ENCODE measurements at places on chromosomes 6 and 20.

GRCh38 chr6:137873273-137873762, 6.3 kb downstream of the TNFAIP3 start:
- DNase-seq, result no peak

- no peak for DNase-seq
These were observed 12.8 kb downstream of the ZDHHC14 start for GRCh38 chr6:157393669-157394327.

- no peak for DNase-seq
These were observed 110.3 kb downstream of the CHD6 start for GRCh38 chr20:41507851-41508250.

- DNase-seq, result no peak
These were observed 71.5 kb upstream of the SSTR4 start for GRCh38 chr20:22963581-22963980.

DNA sequence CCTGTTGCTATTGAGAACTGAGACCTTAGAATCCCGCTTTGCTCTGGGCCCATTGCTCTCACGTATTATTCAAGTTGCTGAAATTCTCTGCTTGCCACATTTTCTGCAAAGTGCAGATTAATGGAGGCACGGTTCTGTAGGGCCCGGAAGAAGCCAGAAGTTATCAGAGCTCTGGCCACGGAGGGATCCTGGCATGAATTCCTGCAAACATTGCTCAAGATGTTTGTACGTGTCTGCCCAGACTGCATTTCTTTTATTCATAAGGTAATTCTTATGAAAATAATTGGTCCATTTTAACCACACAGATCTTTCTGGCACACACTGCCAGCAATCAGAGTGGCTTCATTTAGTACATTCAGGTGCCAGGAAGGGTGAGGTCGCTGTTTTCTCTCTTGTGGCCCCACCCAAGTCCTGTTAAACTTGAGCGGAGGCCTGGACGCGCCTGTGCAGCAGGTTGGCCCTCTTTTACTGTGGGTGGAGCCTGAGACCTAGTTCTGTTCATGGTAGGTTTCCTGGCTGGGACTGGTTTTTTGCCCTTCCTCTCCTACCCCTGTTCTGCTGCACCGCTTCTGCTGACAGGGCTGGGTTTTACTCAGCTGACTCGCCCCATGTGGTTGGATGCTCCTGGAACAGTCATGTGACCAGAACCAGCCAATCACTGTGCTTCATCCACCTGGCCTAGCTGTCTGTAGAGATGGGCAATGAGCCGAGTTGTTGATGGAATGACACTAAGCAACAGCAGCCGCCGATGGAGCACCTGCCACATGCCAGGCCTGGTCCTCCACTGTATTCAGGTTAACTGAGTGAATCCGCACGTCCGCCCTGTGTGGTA, 230.2 kb downstream of the CDH4 start:
- DNase-seq, result no peak

- no peak for DNase-seq
These were observed 455.9 kb upstream of the JARID2 start for GRCh38 chr6:14789996-14790395.

- DNase-seq, result no peak
These were observed 59.0 kb upstream of the FAM184A start for GRCh38 chr6:119137194-119138072.

DNA sequence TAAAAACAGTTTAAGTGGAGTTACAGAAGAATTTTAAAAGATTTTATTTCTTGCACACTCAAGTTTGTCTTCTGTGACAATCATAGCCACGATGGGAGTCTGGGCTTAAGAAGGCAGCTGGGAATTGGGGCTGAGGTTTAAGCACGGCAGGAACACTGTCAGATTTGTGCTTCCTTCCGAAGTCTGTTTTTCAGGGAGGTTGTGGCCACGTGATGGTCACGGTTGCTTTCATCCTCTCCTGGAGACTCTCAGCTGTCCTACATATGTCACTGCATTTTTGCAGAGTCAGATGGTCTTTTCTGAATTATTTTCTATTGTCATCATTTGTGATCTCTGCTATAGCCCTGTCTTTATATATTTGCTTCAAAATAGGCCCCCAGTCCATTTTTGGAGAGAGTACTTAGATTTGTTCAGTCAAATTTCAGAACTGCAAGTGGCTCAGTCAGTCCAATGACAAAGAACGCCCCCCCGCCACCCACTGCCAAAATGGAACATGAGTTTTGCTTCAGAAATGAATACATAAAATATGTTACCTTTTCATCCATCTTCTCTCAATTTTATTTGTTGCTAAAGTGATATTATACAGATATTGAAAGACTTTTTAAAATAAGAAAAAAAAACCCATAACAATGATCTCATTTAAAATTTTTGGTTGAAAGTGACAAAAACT, 111.8 kb upstream of the ZFP64 start:
- DNase-seq, result no peak

DNA sequence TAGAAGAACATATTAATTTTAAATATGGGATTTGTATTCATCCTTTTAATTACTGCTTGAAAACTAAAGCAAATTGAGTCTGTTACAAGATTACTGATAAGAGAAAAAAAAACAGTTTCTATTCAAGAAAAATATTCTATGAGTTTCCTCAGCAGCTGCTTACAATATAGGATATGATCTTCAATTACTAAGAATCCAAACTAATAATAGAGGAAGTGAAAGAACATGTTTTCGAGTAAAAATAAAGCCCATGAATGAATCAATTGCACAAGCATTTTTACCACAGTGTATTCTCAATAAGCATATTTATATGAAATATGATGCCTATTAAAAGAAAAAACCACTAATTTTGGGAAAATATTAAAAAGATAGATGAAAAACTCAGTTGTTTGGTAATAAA, 63.4 kb downstream of the AHI1 start:
- no peak for DNase-seq

DNA sequence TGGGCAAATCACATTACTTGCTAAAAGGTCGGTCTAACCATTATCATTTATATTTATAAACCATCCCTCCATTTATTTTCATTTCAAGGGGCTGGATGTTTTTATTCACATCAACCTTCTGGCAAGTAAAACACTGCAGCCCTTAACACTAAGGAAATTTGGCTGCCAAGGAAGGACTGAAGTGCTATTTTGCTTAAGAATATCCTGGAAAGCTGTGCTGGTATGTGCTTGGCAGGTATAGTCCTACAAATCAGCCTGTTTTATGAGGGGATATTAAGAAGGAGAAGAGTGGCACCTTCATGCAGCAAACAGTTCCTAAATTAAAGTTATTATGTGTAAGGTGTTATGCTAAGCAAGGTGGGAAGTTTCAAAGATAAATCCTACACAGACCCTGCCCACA, 9.8 kb downstream of the PHACTR2 start:
- no peak for DNase-seq

- peak; percentile 3 for DNase-seq
These were observed 121.4 kb upstream of the LY86 start for GRCh38 chr6:6466967-6467761.

DNA sequence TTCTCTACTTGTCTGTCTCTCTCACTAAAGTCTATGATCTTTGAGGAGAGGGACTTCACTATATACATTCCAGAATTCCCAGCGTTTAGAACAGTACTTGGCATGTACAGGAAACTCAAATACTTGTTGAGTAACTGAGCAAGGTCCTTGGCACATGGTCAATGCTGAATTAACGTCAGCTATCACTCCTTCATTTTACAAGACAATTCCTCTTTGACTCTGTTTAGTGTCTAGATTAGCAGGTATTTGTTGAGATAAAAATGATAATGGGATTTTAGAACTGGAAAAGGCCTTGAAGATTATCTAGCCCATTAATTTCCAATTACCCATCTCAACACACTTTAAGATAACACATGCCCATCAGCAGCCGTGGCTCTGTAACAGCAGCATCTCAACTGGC, 6.6 kb upstream of the GUCA1B start:
- no peak for DNase-seq

- DNase-seq, result no peak
These were observed 933 bp downstream of the KLHL31 start for GRCh38 chr6:53664623-53665022.

DNA sequence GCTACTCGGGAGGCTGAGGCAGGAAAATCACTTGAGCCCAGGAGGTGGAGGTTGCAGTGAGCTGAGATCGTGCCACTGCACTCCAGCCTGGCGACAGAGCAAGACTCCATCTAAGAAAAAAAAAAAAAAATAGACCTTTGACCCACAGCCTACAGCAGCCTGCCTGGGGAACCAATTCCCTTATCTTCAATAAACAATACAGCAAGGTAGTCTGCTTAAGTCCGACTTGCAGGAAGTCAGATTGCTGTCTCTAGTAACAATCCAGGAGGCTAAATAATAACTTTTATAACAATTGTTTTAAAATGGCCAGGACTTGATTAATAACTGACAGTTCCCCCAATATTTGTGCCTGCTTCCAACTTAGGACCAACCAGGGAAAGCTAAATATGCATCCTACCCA, 13.3 kb upstream of the HLA-DRA start:
- DNase-seq, result no peak

GRCh38 chr20:50099565-50099991, 13.4 kb downstream of the UBE2V1 start:
- DNase-seq, result no peak

DNA sequence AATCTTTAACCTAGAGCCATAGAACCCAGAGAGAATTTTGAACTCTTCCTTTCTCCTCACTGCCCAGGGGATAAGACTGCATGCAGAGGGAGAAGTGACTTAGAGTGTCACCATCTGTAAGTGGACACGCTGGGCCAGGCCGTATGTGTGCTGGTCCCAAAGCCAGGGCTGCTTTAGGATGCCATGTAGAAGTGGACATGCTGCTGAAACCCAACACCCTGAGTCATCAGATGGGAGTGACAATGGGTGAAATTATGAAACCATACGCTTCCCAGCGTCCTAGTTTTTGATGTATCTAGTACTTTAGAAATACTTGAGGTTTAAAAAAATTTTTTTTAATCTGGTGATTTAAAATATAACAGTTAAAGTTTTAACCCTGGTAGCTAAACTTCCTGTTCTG, 191.1 kb downstream of the FNDC1 start:
- DNase-seq, result no peak

DNA sequence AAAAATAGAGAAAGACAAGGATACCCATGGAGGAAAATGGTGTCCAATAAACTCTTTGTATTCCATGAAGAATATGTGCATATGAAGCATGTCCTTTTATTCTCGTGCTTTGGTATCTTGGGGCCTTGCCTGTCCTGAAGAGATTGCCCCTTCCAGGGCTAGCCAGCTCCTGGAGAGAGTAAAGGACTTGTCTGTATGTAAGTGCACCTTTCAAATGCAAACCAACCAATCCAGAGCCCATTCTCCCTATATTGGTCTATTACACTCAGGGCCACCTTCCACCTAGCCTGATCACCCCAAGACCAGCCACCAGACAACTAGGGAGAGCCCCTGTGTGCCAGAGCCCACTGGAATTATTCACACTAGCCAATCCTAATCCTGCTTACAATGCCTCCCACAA, 221.6 kb downstream of the CD83 start:
- DNase-seq, result no peak

GRCh38 chr6:42118162-42119001, 24.0 kb downstream of the C6orf132 start:
- DNase-seq, result no peak

DNA sequence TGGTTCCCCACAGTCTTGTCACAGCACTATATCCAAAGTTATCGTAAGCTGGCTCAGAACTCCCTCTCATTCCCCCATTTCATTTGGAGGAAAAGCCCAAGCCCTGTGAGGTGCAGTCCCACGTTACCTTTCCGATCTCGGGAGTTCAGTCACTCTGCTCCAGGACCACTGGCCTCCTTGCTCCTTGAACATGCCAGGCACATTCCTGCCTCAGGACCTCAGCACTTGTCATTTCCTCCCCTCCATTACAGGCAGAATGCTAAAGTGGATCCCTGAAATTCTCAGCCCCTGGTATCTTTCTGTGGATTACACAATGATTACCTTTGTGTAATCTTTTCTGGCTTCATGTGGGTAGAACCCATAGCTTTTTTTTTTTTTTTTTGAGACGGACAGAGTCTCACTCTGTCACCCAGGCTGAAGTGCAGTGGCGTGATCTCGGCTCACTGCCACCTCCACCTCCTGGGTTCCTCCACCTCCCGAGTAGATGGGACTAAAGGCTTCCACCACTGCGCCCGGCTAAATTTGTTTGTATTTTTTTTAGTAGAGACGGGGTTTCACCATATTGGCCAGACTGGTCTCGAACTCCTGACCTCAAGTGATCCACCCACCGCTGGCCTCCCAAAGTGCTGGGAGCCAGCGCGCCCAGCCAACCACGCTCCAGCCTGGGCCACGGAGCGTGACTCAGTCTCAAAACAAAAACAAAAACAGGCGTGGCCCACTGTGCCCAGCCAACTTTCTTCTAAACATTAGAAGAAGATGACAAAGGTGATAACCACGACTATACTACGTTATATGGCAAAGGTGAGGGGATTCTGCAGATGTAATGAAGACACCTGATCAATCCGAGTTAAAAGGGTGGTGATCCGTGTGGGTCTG, 4.0 kb upstream of the OXT start:
- DNase-seq, result no peak

GRCh38 chr6:39301606-39302005, 12.6 kb downstream of the KCNK17 start:
- no peak for DNase-seq

GRCh38 chr6:169256061-169256460, 2.4 kb upstream of the THBS2 start:
- no peak for DNase-seq

DNA sequence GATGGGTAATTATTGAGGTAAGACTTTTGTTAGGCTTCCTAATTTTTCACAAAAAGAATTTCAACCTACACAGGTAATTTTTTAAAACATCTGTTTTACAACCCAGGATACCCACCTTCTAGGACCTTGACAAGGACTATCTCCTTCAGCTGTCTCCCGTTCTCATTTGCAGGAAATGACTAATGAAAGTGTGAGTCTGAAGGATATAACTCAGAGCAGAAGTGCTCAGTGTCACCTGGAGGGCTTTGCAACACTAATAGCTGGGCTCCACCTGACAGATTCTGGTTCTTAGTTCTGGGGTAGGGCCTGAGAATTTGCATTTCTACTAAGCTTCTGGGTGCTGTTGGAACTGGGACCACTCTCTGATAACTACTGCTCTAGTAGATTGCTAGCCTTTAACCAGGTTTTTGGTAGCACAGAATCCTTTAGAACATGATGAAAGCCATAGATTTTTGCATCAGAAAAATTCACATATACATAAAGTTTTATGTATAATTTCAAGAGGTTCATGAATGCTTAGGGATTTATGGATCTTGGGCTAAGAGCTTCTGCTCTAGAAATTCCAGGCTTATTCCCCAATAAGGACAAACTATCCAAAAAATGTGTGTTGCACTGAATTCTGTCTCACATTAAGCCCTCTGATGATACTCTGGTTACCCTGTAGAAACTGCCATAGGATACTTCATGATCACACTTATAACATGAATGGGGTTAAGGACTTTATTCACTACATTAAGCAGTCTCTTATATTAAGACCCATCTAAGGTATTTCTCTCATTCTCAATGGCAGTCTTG, 30.3 kb downstream of the AK9 start:
- DNase-seq, result no peak

DNA sequence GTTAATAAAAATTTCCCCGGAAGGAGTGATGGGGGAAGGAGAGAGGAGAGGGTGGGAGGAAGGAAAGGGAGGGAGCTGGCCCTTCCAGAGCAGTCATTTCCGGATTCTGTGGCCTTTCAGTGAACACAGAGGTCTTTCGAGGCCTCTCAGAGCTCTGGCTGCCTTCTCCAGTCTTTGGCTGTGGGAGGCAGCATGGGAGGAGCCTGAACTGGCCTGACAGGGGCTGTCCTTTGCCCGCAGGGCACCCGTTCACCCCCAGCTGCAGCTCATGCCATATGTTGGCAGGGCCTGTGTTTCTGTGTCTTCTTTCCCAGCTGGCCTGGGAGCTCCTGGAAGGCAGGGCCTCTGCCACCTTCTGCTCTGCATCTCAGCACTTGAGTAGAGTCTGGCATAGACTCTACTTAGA, 95.5 kb downstream of the PPP1R14C start:
- DNase-seq, result no peak

GRCh38 chr20:1134836-1135235, 16.4 kb downstream of the PSMF1 start:
- no peak for DNase-seq

All from NCI-H1417 (cell line).